ENCODE measurements at places on chromosomes 3 and 15.

DNA sequence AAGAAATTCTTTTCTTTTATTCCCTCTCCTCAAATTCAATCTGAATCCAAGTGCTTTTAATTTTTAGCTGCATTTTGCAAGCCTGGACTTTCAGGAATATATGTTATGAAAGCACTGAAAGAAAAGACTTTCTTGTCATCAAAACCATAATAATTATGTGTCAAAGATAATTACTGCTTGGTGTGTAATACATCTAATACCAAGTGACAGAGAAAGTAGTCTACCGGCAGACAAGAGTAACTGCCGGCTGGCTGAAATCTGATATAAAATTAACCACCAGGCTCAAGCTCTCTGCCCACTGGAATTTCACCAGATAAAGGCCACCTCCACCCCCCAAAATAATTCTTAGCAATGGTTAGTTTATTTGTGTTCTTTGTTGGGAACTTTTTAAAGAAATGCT, 220.9 kb upstream of the CDIN1 start:
- DNase-seq = no peak

GRCh38 chr3:169526246-169526645, 137.3 kb downstream of the MECOM start:
- no peak for DNase-seq

DNA sequence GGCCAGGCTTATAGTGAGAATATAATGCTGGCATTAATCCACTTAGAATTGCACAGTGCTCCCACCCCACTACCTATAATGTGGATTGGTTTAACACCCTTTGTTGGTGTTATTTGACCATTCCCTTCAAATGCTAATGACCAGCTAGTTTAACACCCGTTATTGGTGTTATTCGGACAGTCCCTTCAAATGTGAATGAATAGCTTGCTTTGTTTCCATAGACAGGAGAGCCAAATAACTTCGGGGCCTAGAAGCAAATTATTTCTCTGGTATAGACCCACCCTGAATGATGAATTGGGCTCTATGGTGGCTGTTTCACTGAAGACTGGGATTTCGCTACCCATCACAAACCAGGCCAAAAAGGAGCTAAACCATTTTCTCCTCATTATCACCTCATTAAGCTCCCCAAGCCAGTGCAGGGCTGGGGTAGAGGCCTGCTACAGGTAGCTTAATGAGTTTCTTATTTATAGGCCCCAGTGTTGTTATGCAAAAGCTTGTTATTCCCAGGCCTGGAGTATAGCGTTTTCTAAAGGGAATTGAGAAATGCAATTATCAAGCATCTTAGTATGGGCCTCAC, 494.1 kb upstream of the DPH6 start:
- no peak for DNase-seq

GRCh38 chr15:31221936-31222515, 104.6 kb upstream of the KLF13 start:
- no peak for DNase-seq

DNA sequence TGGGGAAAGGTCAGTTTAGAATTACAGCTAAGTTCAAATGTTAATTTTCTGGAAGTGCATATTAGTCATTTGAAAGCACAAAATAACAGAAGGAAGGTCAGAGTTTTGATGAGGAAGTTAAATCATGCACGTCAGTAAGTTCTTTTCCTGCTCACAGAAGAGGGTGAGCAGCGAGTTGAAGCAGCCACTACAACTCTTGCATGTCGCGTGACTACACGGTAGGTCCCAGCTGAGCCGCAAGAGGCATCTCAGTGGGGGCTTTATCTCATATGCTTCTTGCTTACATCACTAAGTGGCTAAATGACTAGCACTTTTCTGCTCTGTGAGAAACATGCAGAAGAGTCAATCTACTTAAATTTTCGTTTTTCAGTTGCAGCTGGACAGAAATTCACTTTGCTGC, 21.3 kb upstream of the SEC62 start:
- DNase-seq = no peak

GRCh38 chr3:124512881-124513609, 217.2 kb upstream of the UMPS start:
- no peak for DNase-seq

DNA sequence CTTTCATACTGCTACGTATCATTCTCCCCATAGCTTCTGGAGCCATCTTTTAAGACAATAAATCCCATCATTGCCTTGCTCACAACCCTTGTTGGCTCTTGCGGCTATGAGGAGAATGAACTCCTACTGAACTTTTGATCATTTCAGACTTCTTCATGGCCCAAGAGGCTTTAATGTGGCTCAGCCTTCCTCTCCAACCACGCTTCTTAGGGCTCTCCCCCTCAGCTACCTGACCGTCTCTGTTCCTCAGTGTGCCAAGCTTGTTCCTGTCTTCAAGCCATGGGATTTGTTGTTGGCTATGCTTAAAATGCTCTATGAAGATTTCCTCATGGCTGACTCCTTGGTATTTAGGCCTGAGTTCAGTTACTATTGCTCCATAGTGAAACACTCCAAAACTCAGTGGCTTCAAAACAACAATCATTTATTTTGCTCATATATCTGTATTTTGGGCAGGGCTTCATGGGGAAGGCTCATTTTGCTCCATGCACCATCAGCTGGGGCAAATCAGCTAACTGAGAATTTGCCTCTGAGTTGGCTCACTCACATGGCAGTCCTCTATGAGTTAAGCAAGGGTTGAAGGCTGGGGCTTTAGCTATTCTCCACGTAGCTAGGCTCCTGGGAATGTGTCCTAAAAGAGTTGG, 47.5 kb downstream of the FOXL2 start:
- no peak for DNase-seq

GRCh38 chr3:72816862-72817355, 31.3 kb downstream of the SHQ1 start:
- no peak for DNase-seq

DNA sequence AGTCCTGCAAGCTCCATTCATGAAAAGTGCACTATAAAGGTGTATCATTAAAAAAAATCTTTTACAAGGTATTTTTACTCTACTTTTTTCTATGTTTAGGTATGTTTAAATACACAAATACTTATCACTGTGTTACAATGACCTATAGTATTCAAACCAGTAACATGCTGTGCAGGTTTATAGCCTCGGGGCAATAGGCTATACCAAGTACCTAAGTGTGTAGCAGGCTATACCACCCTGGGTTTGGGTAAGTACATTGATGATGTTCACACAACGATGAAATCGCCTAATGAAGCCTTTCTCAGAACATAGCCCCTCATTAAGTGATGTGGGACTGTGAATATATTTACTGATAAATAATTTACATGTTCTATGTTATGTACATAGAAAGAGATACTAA, 104.6 kb downstream of the ATP1B3 start:
- DNase-seq = no peak

- no peak for DNase-seq
Observed at GRCh38 chr15:55915876-55916567, 77.4 kb downstream of the NEDD4 start.

- no peak for DNase-seq
Observed at GRCh38 chr15:75508840-75509532, 57.5 kb upstream of the SIN3A start.

GRCh38 chr3:172272698-172273097, 175.6 kb downstream of the GHSR start:
- no peak for DNase-seq

- no peak for DNase-seq
Observed at GRCh38 chr15:29698030-29698701, 124.1 kb downstream of the TJP1 start.

GRCh38 chr15:89174476-89174875, 46.9 kb downstream of the RLBP1 start:
- DNase-seq = no peak

DNA sequence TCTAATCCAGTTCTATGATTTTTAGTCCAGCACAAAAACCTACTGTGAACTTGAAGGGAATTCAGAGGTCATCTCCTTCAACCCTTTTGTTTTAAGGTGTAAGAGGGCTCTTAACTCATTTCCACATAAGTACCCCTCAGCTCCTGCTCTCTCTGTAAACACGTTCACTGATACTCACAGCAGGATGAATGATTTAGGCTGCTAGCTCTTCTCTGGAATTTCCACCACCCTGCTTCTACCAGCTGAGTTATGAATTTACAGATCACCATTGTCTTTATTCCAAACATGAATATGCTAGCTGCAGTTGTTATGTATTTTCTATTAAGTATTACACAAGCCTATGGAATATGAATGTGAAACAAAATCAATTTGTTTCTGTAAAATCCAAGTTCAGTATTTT, 101.3 kb upstream of the NANOGP8 start:
- no peak for DNase-seq

GRCh38 chr3:30682434-30683155, 76.2 kb downstream of the TGFBR2 start:
- DNase-seq = no peak

DNA sequence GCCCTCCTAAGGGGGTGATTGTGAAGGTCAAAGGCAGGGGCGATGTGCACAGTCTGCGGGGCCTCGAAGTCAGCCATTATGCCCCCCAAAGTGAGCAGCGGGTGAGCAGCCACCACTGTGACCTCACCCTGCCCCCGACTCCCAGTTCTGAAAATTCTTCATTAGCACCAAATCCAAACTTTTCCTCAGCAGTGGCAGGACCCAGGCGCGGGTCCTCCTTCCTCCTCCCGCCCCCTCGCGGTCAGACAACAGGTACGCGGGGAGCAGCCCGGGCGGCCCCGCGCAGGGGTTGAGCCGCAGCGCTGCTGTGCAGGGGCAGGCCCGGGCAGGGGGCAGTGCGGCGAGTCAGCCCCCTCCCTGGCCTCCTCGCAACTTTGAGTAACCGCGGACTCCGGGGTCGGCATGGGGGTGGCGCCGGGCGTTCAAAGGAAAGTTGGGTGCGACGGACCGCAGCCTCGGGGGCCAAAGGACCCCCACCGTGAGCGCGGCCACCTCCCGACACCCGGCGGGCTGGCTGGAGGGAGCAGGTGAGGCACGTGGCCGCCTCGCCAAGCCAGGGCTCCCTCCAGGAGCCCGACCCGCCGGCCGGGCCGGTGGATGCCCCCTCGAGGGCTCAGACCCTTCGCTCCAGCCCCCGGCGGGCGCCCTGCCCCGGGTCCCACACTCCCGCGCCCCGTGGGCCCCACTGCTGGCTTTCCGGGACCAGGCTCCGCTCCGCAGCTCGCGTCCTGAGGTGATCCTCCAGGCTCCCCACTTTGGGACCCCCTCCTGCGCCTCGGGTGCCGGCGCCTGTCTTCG, 49.4 kb upstream of the CCDC174 start:
- no peak for DNase-seq

GRCh38 chr15:94791510-94791909, 560.1 kb downstream of the MCTP2 start:
- DNase-seq = no peak

GRCh38 chr3:185815391-185816282, 9.2 kb downstream of the IGF2BP2 start:
- DNase-seq = no peak

- DNase-seq = no peak
Observed at GRCh38 chr15:58678683-58679082, 70.8 kb downstream of the ADAM10 start.

DNA sequence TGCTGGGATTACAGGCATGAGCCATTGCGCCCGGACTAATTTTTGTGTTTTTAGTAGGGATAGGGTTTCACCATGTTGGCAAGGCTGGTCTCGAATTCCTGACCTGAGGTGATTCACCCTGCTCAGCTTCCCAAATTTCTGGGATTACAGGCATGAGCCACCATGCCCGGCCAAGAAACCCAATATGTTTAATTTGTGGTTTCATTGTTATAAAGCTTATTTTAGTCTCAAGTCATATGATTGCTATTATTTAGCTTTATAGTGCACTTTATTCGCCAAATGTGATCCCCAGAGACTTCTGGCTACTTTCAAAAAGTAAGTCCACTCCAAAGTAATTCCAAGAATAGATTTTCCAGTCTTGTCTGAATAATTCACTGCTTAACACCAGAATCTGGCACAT, 19.3 kb upstream of the SLC4A7 start:
- DNase-seq = no peak

DNA sequence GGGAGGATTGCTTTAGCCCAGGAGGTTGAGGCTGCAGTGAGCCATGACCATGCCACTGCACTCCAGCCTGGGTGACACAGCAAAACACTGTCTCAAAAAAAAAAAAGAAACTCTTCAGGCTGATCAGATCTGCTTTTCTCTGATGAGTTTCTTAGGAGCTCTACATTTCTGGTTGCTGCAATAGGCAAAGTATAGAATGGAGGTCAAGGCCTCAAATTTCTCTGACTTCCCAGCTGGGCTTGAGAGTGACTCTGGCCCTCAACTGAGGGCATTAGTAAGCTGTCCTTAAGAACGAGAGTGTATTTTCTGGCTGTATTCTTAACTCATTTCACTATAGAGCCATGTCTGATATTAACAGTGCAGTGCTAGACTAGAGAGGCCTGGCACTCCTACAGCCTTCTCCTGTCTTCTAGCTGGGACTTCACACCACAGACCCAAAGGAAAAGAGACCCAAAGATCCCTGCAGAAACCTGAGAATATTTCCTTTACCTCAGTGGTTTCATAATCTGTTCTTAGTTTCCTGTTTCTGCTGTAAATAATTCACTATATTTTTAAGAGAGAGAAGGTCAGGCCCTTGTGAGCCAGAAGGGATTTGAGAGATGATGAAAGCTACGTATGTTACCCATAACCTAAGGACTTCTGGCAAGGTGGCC, 2.0 kb upstream of the NR1I2 start:
- DNase-seq = peak; percentile 11

DNA sequence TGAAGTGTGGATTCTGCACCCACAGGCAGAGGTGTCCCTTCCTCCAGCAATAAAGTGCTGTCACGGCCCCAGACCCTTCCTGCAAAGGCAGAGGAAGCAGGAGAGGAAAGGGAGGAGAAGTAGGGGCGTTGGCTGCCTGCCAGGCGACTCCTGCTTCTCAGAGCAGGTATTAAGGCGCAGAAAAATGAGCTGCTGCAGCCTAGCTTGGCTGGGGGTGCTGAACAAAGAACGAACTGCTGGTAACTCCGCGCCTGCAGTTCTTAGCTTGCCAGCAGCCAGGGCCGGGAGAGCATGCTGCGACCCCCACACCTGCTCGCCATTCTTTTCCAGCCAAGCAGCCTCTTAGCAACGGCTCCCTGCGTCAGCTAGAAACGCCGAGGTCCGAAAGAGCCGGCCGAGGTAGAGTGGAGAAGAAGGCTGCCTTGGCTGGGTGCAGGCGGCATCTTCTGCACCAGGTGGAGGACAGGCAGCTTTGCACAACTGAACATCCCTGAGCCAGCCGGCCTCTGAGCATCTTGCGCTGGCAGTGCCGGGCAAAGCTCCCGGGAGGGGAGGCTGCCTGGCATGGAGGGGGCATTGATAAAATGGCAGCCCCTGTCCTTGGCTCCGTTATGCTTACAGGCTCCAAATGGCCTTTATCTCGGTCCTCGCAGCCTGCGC, 296.0 kb downstream of the MEX3B start:
- DNase-seq = no peak

- no peak for DNase-seq
Observed at GRCh38 chr3:74273091-74273490, 341.4 kb downstream of the CNTN3 start.

DNA sequence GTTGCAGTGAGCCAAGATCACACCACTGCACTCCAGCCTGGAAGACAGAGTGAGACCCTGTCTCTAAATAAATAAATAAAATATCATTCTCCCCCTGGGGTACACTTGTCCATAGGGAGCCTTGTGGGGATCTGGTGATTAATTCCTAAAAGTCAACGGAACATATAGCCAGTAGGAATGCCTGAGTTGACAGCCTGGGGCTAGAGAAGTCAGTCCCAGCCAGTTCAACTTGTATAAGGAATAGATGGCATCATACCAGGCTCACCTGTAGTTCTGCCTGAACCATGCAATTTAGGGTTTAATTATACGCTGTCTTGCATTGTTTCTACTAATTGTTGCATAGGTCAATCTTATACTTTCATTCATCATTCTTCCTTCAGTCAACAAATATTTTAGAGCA, 5.9 kb upstream of the BOC start:
- no peak for DNase-seq

- DNase-seq = no peak
Observed at GRCh38 chr3:82745544-82745943, 984.1 kb upstream of the GBE1 start.

- no peak for DNase-seq
Observed at GRCh38 chr3:38579141-38579540, 70.3 kb downstream of the SCN5A start.
